HFFc6 (cell line): ENCODE measurements at places on chromosomes 7 and 10. TPM values are rescaled to one million over a fixed set of nuclear protein-coding genes. Genes with fewer than 3 reads are reported as not detected.

- H3K27me3 ChIP-seq = peaks cover 2% of the 10 kb centered on the region
- H3K27ac ChIP-seq = no peak overlapping the region
- no peak for DNase-seq
- H3K36me3 ChIP-seq = no peaks in the 10 kb centered on the region
Observed at GRCh38 chr10:51030480-51030879, 43.8 kb upstream of the PRKG1 start.

GRCh38 chr10:49284356-49284755 is 14.6 kb upstream of the C10orf71 start:
- H3K27me3 ChIP-seq = peaks cover 58% of the 10 kb centered on the region
- H3K27ac ChIP-seq = no peak overlapping the region
- H3K4me3 ChIP-seq = no peak overlapping the region
- DNase-seq = no peak
- no peaks in the 10 kb centered on the region for H3K36me3 ChIP-seq
- H3K4me1 ChIP-seq = no peaks in the 10 kb centered on the region

- H3K27ac ChIP-seq = no peak overlapping the region
- H3K4me3 ChIP-seq = no peak overlapping the region
- no peaks in the 10 kb centered on the region for H3K36me3 ChIP-seq
- no peak for DNase-seq
- H3K4me1 ChIP-seq = no peaks in the 10 kb centered on the region
- no peaks in the 10 kb centered on the region; the same call in 1 of the 2 replicates for H3K27me3 ChIP-seq
Observed at GRCh38 chr7:121832347-121832746, 40.6 kb upstream of the PTPRZ1 start.

GRCh38 chr7:149817301-149817771 is 20.8 kb upstream of the ZNF862 start:
- H3K36me3 ChIP-seq = no peaks in the 10 kb centered on the region
- H3K27ac ChIP-seq = no peak overlapping the region
- no peak overlapping the region for H3K4me3 ChIP-seq
- DNase-seq = no peak

DNA sequence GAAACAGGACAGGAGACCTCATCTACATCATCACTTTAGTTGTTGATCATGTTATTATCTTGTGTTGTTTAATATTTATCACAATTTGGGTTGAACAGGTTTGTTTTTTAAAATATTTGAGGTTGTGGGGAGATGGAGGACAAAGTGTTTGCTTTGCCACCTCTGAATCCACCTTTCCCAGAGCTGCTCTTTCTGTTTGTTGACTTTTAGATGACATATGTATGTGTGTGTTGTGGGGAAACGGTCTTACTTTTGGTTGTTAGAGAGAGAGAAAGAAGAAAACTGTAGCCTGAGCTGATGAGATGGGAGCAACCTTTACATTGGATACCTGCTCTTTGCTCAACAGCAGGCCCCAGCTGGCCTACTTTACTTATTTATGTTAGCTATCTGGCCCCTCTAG is 19.0 kb upstream of the SLC16A12 start:
- no peak overlapping the region for H3K27ac ChIP-seq
- H3K36me3 ChIP-seq = no peaks in the 10 kb centered on the region
- peaks cover 32% of the 10 kb centered on the region for H3K4me1 ChIP-seq

DNA sequence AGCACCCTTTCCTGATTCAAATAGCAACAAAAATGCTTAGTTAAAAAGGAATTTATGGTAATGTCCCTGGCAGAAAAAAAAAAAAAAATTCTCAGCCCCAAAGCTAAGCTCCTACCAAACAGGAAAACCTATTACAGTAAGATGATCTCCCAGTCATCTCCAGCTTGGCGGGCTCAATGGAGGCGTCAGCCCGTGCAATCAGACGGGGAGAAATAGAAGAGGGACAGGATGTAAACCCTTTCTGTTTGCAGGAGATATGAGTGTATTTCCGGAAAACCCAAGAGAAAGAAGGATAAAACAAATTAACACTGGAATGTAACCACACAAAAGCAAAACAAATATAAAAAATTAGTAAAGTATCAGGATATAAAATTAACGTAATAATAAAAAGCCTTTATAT is 242.8 kb downstream of the TCERG1L start:
- no peak for DNase-seq
- no peak overlapping the region for H3K4me3 ChIP-seq
- H3K36me3 ChIP-seq = no peaks in the 10 kb centered on the region
- no peaks in the 10 kb centered on the region; the same call in 1 of the 2 replicates for H3K27me3 ChIP-seq

DNA sequence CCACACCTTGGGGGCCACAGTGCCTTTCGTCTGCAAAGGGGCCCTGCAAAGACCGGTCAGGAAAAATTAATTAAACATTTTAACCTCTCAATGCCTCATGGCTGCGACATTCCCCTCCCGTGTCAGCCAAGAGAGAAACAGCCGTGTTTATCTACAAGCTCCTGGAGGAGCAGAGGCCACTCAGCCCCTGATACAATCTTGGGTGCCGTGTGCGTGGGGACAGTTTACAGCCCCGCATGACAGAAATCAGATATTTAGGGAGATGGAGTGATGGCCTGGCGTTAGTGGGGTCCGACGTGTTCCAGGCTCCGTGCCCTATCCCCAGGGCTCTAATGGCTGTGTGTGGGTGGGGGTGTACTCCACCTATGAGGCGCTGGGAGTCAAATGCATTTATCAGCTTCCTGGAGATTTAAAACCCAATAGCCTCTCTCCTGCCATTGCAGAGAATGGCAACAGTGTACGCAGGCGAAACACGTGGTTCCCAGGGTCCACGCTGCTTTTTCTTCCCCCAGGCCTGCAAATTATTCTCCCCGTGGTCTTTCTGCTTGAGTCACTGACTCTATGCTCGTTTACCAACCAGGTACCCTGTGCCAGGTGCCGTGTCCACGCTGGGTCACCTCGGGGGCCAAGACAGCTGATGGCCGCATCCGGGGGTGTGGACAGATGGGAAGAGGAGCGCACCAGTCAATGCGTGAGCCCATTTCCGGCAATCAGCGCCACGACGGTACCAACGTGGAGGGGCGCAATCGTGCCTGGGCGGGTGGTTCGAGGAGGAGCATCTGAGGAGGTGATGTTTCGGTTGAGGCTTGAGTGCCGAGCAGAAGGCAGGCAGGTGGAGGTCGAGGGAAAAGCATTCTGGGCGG is 26.6 kb upstream of the PSMG3 start:
- no peaks in the 10 kb centered on the region for H3K36me3 ChIP-seq
- H3K27me3 ChIP-seq = peaks cover 53% of the 10 kb centered on the region
- DNase-seq = no peak
- no peak overlapping the region for H3K27ac ChIP-seq
- H3K4me1 ChIP-seq = no peaks in the 10 kb centered on the region

GRCh38 chr10:21496343-21497176 is 28.9 kb downstream of the SKIDA1 start:
- peak; percentile 31 for DNase-seq
- H3K27me3 ChIP-seq = peaks cover 5% of the 10 kb centered on the region; the same call in 1 of the 2 replicates
- H3K36me3 ChIP-seq = no peaks in the 10 kb centered on the region
- no peak overlapping the region for H3K27ac ChIP-seq

GRCh38 chr7:65967361-65968155 is 14.5 kb downstream of the GUSB start:
- no peak for DNase-seq
- no peak overlapping the region for H3K4me3 ChIP-seq
- peaks cover 47% of the 10 kb centered on the region for H3K36me3 ChIP-seq
- H3K27ac ChIP-seq = no peak overlapping the region
- H3K27me3 ChIP-seq = peaks cover 5% of the 10 kb centered on the region; the same call in 1 of the 2 replicates

DNA sequence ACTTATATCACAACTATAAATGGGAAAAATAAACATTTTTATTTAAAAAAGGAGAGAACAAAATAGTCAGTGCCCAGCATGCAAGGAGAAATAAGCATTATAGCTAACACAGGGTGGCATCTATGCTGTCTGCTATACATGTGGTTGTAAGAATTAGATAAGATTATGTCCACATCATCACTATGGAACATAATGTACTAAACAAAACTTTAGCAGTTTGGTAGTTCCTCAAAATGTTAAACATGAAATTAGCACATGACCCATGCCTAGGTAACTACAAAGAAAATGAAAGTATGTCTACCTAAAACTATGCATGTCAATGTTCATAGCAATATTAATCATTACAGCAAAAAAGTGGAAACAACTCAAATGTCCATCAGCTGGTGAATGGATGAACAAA is 28.7 kb upstream of the RUFY2 start:
- DNase-seq = no peak
- no peak overlapping the region for H3K27ac ChIP-seq
- H3K27me3 ChIP-seq = peaks cover 2% of the 10 kb centered on the region; the same call in 1 of the 2 replicates
- H3K4me3 ChIP-seq = no peak overlapping the region
- peaks cover 6% of the 10 kb centered on the region; the same call in 1 of the 2 replicates for H3K36me3 ChIP-seq

- DNase-seq = no peak
- no peak overlapping the region for H3K4me3 ChIP-seq
- no peaks in the 10 kb centered on the region; the same call in 1 of the 2 replicates for H3K27me3 ChIP-seq
- H3K36me3 ChIP-seq = peaks cover 70% of the 10 kb centered on the region
- peaks cover 12% of the 10 kb centered on the region; the same call in 1 of the 2 replicates for H3K4me1 ChIP-seq
- peak overlapping the region; percentile 40 for H3K27ac ChIP-seq
Observed at GRCh38 chr10:37952043-37952755, 24.2 kb downstream of the ZNF25 start.

DNA sequence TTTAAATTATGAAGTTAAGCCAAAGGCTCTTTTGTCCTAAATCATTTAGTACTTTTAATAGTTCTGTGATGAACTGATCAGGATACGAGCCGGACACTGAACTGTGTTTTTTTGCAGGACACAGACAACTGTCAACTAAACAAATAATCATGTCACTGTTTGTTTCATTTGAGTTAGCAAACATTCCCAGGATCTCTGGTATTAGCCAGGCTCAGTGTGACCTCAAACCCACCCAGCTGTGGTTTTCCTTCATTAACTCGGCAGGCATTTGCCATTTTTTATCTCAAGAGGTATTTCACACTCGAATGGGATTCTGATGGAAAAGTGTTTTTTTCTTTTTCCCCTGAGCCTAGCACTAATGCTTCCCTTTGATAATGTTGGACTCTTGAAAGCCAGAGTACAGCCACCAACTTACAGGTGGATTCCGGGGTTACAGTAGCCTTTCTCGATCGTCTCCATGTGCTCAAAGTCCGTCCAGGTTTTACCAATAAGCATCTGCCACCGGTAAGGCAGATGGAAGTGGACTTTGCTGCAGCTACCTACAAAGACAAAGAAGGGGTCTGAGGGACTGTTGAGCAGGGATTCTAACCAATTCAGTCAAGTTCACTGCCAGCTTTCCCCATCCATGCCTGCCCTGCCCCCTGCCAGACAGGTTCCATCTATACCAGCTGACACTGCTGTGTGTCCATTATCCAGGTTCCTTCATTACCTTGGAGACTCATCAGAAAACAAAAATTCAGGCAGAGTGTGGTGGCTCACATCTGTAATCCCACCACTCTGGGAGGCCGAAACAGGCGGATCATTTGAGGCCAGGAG is 33.4 kb downstream of the ZC3HAV1 start:
- H3K4me1 ChIP-seq = peaks cover 21% of the 10 kb centered on the region
- H3K4me3 ChIP-seq = no peak overlapping the region
- no peaks in the 10 kb centered on the region for H3K27me3 ChIP-seq

DNA sequence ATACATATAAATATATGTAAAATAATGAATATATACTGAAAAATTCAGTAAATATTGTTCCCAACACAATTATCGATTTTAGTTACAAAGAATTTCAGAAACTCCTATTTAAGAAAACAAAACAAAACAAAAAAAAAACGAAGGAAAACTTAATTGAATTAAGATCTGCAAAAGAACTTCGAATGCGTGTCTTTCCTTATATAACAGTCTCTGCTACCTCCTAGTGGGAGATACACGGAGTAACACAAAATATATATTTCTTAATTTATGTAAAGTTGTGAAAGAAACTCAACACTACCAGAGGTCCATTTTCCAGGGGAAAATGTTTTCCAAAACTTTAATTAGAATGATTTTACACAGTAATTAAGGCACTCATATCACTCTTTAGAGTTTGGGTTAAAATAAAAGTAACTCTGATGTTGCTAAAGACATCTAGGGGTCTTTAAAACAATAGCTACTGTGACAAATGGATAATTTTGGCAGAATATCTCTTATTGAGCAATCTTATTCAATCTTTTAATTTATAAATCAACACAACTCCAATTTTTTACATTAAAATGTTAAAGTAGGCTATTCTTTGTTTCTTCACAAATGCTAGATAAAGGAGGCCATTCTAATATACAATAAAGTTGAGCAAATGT is 41.6 kb downstream of the NEBL start:
- no peaks in the 10 kb centered on the region for H3K4me1 ChIP-seq
- DNase-seq = no peak
- H3K27me3 ChIP-seq = no peaks in the 10 kb centered on the region
- no peaks in the 10 kb centered on the region for H3K36me3 ChIP-seq

DNA sequence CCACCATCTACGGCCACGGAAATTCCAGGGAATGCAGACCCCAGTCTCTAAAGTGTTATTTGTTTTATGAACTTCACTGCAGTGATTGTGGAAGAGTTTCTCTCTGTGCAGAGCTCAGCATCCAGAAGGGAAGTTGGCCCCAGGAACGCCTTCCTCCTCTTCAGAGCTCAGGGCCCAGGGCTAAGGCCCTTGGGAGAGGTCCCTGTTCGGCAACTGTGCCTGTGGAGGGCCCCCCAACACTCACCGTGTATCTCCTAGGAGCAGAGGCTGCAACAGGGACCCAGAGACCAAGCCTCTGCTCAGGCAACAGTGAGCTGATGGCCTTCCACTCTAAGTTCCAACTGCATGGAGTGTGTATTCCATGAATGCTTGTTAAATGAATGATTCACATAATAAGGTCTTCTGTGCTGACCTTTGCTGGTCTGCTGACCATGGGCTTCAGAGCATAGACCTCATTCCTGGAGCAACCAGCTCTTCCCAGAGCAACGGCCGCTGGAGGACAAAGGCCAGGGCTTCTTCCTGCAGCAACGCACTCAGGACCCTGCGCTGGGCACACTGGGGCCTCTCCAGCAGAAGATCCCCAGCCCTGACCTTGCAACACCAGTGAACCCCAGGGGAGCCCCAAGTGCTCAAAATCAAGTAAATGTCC is 7.7 kb downstream of the DIP2C start:
- H3K4me3 ChIP-seq = peak overlapping the region; percentile 90
- peaks cover 3% of the 10 kb centered on the region; the same call in 1 of the 2 replicates for H3K27me3 ChIP-seq
- peak; percentile 84 for DNase-seq
- peaks cover 68% of the 10 kb centered on the region for H3K4me1 ChIP-seq

GRCh38 chr7:111744501-111745155 is 182.3 kb upstream of the IMMP2L start:
- no peaks in the 10 kb centered on the region for H3K36me3 ChIP-seq
- H3K27ac ChIP-seq = peak overlapping the region; percentile 79
- H3K4me1 ChIP-seq = peaks cover 15% of the 10 kb centered on the region
- H3K4me3 ChIP-seq = peak overlapping the region; percentile 18; the same call in 1 of the 2 replicates
- DNase-seq = peak; percentile 59

- no peak for DNase-seq
- H3K36me3 ChIP-seq = peaks cover 9% of the 10 kb centered on the region; the same call in 1 of the 2 replicates
- no peak overlapping the region for H3K4me3 ChIP-seq
- H3K4me1 ChIP-seq = peaks cover 24% of the 10 kb centered on the region
- H3K27ac ChIP-seq = no peak overlapping the region; the same call in 1 of the 2 replicates
Observed at GRCh38 chr7:116239020-116239419, 28.7 kb downstream of the TES start.

- H3K4me1 ChIP-seq = peaks cover 23% of the 10 kb centered on the region; the same call in 1 of the 2 replicates
- peak overlapping the region; percentile 66; the same call in 1 of the 2 replicates for H3K4me3 ChIP-seq
- DNase-seq = no peak
- H3K27ac ChIP-seq = peak overlapping the region; percentile 20; the same call in 1 of the 2 replicates
- no peaks in the 10 kb centered on the region for H3K36me3 ChIP-seq
- H3K27me3 ChIP-seq = no peaks in the 10 kb centered on the region
Observed at GRCh38 chr7:147400221-147400689, 1190.3 kb upstream of the C7orf33 start.

Gene EPO
- not detected in 3 replicates for total RNA-seq

Gene LIPM
- not detected in 3 replicates for total RNA-seq

Gene ABCB1
- total RNA-seq = 5.7 to 7.7 TPM (median 6.1 TPM) in 3 replicates

Gene FGL2
- total RNA-seq = not detected in 2 replicates

Gene HOXA5
- 1.6 to 3.2 TPM (median 2.1 TPM) in 3 replicates for total RNA-seq

Gene DPCD
- 34.1 to 34.7 TPM (median 34.5 TPM) in 3 replicates for total RNA-seq

Gene CPA5
- not detected in 3 replicates for total RNA-seq

Gene SLC16A12
- total RNA-seq = not detected in 3 replicates

Gene PTPRZ1
- 0.13 TPM in 1 of 3 replicates, not detected in the others for total RNA-seq

Gene METTL27
- total RNA-seq = 3.9 to 6.5 TPM (median 4.2 TPM) in 3 replicates
